ENCODE measurements at places on chromosomes 1 and 21.

DNA sequence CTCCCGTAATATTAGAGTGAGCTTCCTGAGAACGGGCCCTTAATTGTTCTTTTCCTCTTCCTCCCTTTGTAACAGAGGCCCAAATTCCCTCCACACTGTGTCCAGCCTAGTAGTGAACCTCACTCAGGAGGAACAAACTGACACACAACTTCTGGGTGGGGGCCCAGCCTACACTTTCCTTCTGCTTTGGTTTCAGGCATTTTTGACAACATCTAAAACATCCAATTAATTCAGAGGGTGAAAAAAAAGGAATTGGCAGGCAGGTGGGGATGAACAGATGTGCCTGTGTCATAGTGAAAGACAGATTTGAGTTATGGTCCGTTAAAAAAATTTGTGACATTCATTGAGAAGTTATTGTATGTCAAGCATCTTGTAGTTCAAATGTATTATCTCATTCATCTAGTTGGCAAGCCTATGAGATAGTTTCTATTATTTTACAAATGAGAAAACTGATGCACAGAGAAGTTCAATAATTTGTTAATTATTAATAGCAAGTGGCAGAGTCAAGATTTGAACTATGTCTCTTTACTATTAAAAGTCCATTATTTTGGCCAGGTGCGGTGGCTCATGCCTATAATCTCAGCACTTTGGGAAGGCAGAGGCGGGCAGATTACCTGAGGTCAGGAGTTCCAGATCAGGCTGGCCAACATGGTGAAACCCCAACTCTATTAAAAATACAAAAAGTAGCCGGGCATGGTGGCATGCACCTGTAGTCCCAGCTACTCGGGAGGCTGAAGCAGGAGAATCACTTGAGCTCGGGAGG is 41.6 kb upstream of the LRIG2 start:
- DNase-seq: no peak

GRCh38 chr1:93033785-93034184 is 45.3 kb upstream of the MTF2 start:
- DNase-seq: no peak

DNA sequence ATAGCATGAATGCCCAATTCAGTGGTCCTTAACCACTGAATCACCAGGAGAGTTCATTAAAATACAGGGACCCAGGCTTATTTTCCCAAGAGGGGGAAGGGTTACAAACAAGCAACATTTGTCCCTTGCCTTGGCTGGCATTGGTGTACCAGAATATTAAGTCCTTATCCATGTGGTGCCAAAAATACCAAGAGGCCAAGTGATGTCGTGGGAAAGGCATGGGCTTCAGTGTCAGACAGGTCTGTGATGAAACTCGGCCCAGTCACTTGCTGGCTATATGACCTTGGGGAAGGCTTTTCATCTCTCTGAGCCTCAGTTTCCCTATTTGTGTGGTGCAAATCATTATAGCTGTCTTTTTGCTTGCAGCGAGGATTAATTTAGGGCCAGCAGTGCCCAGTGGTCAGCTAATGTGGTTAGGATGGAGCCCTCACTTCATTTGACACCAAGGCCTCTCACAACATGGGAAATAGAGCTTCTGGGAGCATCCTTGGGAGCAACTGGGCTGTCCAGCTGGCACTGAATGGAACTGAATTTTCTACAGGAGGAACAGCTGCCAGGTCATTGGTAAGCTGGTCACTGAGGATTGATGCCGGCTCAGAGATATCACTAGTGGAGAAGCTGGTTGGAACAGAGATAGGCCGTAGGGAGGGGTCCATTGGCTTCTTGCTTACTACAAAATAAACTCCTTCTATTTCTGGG is 77.2 kb upstream of the PPP2R5A start:
- DNase-seq: no peak

DNA sequence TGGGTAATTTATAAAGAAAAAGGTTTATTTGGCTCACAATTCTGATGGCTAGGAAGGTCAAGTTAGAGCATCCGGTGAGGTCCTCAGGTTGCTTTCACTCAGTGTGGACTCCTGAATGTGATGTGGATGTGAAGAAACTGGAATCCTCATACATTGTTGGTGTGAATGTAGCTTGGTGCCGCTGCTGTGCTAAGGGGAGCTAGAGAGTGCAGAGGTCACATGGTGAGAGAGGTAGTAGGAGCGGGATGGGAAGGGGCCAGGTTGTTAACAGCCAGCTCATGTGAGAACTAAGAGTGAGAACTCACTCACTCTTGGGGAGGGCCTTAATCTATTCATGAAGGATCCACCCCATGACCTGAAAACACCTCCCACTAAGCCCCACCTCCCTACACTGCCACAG is 21.8 kb downstream of the ITSN1 start:
- DNase-seq: no peak

GRCh38 chr1:187876775-187877174 is 1048.0 kb downstream of the PLA2G4A start:
- DNase-seq: no peak

DNA sequence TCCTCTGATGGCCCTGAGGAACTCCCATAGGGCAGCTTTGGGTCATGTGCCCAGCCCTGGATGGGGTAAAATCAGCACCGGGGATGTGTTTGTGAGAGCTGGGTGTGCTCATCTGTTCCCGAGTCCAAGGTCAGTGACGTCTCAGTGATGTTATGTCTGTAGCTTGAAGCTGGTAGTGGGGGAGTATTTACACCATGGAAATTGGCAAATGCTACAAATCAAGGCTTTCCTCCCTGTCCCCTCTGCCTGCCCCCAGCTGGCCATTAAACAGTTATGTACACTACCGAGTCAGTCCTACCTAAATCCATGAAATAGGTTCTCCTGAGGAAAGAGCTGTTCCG is 117.8 kb upstream of the SLC25A33 start:
- no peak for DNase-seq

DNA sequence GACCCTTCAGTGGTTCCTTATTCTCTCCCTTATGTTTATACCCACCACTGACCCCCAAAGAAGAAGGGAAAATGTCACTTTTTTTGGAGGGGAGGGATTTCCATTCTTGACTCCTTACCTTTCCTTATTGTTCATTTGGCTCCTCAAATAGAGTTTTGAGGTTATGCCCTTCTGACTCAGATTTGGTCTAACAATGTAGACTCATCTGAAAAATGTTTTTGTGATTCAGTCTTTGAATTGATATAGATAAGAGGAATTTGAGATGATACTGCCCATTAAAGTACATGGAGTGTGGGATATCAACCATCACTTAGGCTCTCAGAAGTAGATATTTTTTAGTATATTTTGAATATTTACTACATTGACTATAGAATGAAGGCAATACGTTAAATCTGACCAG is 16.1 kb downstream of the USP1 start:
- DNase-seq: no peak

GRCh38 chr1:203041351-203041932 is 15.2 kb downstream of the PPFIA4 start:
- DNase-seq: no peak

- no peak for DNase-seq
Observed at GRCh38 chr21:46226146-46226545, 2.4 kb downstream of the LSS start.

DNA sequence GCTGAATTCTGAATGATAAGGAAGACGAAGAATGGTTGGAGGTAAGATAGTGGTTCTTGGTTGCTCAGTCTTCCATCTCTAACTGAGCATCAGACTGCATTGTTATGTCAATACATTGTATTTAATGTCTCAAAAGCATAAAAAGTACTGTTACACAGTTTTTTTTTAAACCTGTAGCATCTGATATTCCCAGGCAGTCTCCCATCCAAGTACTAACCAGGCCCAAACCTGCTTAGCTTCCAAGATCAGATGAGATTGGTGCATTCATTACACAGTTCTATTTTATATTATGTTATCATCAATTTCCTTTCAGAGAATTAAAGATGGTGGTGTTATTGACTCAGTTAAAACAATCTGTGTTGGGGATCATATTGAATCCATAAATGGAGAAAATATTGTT is 48.9 kb downstream of the GIPC2 start:
- DNase-seq: no peak

DNA sequence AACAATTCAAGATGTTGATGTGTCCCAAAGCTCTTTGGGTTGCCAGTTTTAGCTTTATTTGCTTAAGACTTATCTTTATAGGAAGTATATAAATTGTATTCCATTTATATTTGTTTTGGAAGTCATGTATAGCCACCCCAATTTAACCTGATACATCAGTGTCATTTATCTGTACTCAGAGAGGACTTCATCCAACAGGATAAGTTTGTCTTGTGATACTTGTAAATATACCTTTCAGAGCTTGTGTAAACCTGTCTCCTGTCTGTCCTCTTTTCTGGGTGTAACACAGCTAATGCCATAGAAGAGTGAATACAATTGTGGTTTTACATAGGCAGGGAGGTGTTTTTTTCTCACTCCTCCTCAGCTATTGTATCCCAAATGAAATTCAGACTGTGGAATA is 10.4 kb downstream of the PTGFR start:
- no peak for DNase-seq

GRCh38 chr1:165895451-165895871 is 68.0 kb downstream of the UCK2 start:
- no peak for DNase-seq

- no peak for DNase-seq
Observed at GRCh38 chr1:16080422-16081150, 7.1 kb upstream of the FAM131C start.

GRCh38 chr21:28308516-28308915 is 684.2 kb downstream of the LTN1 start:
- no peak for DNase-seq

GRCh38 chr1:233730809-233731208 is 116.9 kb downstream of the KCNK1 start:
- DNase-seq: no peak

DNA sequence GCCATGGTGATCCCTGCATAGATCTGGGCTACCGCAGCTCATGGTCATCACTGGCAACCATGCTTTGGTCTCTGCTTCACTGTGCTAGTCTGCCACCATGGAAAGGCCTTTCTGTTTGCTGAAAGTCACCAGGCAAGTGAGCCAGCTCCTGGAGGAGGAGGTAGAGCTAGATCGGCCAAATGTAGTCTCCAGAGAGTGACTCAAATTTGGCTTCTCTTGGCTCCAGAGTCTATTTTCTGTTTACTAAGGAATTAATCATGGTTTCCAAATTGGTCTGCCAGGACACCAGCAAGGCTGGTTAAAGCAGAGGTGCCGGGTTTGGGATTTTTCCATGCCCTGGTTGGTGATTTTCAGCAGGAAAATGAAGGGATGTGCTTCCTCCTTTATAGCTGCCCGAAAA is 52.7 kb upstream of the IVNS1ABP start:
- no peak for DNase-seq

DNA sequence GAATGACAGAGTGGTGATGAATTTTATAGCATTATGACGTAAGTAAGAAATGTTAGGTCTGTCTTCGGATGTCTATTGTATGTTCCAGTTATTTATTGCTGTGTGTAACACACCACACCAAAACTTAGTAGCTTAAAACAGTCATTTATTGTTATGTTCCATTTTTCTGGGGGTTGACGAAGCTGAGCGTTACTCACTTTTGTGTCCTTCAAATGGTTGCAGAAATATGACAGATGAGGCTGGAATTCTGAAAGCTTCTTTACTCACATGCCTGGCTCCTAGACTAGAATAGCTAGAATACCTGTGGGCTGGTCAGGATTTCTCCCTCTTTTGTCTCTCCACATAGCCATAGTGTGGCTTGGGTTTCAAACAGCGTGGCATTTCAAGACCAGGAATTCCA is 62.1 kb upstream of the S1PR1 start:
- no peak for DNase-seq

DNA sequence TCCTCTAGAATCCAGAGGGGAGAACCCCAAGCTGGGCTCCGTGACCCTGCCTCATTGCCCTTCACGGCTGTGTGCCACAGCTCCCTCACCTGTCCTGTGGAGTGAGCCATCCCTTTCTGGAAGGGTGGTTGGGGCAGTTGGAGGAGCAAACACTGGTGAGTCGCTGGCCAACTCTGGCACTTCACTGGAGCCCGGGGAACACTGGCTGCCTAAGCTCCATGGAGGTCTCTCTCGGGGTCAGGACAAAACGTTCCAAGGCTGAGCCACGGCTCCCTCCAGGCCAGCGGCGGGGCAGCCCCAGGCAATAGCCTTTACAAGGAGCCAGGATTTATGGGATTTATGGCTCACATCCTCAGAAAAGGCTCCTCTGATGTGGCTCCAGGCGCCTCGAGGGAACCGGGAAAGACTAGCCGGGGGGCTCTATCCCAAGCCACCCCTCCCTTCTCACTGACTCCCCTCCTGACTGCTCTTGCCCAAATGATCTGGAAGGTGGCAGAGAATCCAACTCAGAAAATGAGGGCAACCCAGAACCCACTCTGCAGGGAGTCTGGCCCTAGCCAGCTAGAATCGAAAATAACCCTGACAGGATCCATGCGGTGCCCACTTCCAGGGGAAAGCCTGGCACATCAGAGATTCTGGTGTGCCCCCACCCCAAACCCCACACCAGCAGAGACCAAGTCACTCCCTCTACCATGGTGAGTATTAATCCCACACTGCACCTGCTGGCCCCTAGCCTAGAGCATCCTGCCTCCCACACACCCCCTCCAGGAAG is 75.2 kb downstream of the GLIS1 start:
- no peak for DNase-seq

DNA sequence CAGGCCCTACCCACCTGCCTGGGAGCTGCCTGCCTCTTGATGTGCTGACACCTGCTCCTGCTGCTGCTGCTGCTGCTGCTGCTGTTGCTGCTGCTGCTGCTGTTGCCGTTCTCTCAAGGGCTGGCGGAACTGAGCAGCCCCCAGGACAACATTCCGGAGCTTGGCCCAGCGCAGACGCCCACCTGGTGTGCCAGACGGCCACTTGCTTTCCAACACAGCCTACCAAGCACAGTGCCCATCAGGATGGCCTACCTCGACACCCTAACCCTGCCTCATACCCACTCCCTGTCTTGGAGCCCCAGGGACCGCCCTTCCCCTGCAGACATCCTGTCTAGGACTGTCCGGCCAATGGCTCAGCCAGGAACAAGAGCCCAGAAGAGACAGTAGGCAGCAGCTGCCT is 11.8 kb downstream of the DENND4B start:
- DNase-seq: no peak

- DNase-seq: no peak
Observed at GRCh38 chr1:9438431-9439073, 100.7 kb upstream of the SLC25A33 start.

GRCh38 chr1:160219062-160219929 is 14.1 kb downstream of the PEA15 start:
- DNase-seq: no peak

DNA sequence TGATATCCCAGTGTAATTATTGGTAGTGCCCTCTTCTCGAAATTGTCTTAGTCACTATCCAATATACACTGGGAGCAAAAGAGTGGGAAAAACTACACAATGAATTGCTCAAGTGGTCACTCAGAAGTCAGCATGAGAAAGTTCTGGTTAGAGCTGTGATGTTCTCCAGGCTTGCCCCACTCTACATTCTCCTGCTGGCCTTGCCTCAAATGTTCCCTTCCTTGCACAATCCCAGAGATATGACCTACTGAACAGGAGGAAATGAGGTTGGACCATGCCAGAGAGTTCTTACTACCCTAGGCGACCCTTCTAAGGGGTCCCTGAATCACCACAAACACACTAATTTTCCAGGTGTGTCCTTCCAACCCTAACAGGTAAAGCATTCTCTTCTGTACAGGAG is 40.8 kb downstream of the GLUL start:
- DNase-seq: no peak

Measured in stimulated activated CD8-positive, alpha-beta memory T cell treated with anti-CD3 and anti-CD28 coated beads, Interleukin-2, amount 100 ng/mL, for 1 hour (primary cell).